ENCODE measurements at places on chromosomes 5 and 9.

DNA sequence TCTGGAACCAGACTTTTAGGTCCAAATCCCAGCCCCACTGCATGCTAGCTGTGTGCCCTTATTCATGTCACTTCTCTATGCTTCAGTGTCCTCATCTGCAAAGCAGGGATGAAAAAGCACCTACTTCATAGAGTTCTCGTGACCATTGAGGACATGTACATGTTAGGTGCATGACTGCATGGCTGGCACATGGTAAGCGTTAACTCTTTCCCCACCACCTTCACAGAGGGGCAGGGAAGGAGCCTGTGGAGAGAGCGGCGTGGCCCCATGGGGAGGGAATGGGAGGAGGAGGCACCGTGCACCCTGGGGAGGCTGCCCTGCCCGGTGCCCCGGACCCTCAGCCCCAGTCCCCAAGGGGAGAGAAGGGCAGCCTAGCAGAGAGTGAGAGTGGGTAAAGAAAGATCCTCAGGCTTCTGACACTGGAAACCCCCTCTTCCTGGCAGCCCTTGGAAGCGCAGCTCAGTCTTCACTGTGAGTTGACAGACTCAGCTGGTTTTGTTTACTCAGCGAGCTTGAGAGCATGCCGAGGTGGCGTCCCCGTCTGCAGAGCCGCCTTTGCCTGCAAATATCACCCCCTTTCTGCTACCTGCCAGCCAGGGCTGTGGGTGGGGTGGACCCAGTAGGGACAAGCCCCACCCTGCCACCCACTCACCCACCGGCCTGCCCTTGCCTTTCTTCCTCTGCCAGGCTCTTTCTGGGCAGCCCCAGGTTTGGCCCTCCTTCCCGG, 10.6 kb upstream of the ANGPTL2 start:
- DNase-seq, result no peak

GRCh38 chr5:123441408-123441807, 18.2 kb upstream of the CEP120 start:
- DNase-seq, result no peak

DNA sequence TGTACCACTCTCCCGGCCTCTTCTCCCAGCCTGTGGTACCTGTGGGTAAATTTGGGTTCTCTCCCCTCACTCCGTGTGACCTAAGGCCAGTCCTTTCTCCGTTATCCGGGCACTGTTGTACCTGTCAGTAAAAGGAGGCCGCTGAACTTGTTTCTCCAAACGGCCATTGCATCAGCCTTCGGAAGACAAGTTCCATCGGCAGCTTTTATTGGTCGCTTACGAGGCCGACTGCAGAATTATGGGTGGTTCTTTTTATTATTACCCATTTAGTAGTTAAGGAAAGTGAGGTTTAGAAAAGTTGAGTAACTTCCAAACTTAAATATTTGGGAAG, 558 bp downstream of the GRPEL2 start:
- DNase-seq, result no peak

- no peak for DNase-seq
These were observed 146.1 kb downstream of the CAAP1 start for GRCh38 chr9:26746357-26747072.

- no peak for DNase-seq
These were observed 193.4 kb upstream of the TUT7 start for GRCh38 chr9:86547571-86547970.

DNA sequence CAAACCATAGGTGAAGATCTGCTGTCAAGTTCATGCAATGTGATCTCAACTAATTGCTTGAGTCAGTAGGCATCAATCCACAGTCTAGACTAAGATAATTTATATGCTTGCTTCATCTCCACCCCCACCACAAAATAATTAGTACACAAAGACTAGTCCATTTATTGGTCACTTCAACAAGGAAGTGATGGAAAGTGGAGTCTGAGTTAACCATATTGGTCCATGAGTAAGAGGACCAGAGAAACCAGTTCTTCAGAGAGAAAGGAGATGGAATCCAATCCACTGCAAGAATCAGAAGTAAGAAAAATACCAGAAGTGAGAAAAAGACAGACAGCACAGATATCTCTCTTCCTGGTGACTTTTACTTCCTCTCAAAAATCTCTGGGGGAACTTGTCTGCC, 366.5 kb downstream of the CHSY3 start:
- no peak for DNase-seq

- DNase-seq, result no peak
These were observed 39.6 kb downstream of the PCDHGC5 start for GRCh38 chr5:141528291-141528984.

DNA sequence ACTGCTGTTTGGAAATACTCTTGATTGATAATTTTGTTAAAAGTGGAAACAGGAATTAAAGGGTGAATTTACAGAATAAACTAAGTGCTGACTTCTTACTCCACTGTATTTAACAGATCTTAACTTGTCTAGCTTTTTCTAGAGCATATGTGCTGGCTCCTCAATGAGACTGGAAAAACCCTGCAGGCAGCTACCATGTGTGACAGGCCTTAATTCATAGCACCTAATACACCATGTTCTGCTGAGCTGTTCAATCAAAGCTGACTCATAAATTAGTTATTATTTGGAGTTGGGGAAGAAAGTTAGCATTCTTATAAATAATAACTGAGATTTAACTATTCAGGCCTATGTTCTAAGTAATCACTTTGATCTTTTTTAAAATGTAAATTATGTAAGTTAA, 29.4 kb downstream of the CTNNAL1 start:
- DNase-seq, result no peak

GRCh38 chr5:148830211-148830610, 3.8 kb downstream of the ADRB2 start:
- no peak for DNase-seq

DNA sequence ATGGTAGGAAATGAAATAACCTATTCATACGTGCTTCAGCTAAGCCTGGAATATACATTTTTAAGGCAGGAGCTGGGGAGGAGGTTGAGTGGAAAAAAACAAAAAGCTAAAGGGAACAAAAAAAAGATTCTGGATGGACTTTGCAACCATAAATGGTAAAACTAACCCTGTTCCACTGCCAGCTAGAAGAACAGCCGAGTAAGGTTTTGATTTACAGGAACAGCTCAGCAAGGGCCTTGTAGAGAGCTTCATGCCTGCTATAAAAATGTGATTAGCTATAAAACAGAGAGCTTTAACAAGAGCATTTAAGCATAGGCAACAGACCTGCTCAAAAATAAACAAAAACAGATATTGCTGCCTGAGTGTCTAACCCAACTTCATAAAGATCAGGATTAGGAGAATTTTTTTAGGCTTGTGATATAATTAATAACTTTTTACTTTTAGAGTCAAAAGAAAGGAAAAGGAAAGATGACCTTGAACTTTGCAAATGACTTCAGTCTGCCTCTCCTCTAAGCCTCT, 194.8 kb downstream of the FBXL7 start:
- DNase-seq, result no peak

DNA sequence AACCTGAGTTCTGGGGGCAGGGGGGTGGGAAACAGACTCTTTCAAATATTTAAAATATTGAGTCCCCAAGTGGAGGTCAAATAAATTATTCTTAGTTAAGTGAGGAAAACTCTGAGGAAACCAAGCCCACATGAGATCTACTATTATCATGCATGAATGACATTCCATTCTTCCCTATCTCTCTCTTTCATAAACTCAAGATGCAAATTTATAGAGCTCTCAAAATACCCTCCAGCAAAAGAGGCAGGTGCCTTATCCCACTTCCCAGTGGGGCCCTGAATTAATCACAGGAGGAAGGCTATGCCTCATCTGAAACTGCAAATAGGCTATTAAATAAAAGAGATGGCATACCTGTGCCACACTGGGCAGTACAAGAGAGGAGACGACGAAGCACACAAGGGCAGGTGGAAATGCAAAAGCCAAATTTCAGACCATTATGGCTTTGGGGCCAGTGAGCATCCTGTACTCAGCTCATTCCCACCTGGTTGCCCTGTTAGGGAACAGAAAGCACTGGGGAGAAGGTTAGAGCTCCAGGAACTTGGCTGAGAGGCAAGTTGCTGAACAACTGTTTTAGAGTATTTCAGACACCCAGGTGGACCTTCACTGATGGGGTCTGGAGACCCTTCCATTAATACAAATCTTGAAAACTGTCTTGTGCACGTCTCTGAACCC, 102.2 kb upstream of the EQTN start:
- DNase-seq, result no peak

GRCh38 chr5:132661231-132662003, 3.4 kb downstream of the IL13 start:
- DNase-seq, result no peak

DNA sequence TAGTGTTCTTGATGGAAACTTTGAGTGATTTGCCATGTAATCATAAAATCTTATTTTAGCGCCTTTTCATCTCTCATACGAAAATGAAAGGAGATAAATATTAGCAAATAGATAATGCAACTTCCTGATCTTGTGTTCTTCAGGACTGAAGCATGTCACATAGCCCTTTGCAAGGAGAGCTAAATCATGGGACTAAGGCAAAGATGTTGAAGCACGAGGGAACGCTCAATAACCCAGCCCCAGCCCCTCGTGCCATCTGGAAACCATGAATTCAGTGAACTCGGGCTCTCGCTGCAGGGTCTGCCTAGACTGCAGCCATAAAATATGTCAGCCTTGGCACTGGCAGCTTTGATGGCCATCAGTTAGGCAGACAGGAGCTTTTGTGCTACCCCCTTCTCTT, 58.2 kb downstream of the F2RL2 start:
- no peak for DNase-seq

DNA sequence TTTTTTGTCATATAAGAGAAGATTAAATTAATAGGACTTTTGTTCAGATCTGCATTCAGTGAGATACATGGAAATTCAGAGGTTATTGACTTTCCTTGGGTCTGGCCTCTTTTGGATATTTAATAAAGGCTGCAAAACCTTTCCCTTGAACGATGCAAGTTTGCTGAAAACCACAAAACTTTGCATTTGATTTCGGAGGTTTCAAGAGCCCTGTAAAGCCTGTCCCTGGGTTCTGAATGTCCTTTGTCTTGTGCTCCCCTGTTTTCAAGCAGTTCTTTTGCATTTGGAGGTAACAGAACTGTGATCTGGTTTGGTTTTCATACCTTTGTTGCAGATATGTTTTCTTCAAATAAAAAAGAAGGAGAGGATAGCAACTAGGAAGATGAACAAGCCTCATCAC, 188.1 kb upstream of the DMRT1 start:
- no peak for DNase-seq

GRCh38 chr9:98191671-98192502, 550 bp downstream of the CORO2A start:
- no peak for DNase-seq

- no peak for DNase-seq
These were observed 194.4 kb downstream of the ARRDC3 start for GRCh38 chr5:91188755-91189154.

DNA sequence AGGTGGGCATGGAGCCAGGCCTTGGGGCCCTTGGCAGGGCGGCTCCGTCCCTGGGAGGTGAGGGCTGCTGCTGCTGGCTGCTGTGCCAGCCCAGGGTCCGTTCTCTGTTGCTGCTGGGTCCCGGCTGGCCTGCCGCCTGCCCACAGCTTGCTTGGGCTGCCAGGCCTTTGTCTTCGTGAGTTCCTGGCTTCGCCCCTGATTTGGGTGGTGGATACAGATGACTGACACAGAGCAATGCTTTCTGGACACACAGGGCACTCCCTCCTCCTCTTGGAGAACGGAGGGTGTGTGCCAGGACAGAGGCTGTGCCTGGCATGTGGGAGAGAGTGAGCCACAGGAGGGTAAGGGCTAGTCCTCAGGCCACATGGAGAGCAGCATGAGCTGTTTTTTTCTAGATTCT, 166.1 kb downstream of the MACROH2A1 start:
- no peak for DNase-seq

- DNase-seq, result no peak
These were observed 60.7 kb downstream of the NSD1 start for GRCh38 chr5:177194268-177194667.

GRCh38 chr5:119357270-119357669, 1.5 kb downstream of the TNFAIP8 start:
- DNase-seq, result no peak

DNA sequence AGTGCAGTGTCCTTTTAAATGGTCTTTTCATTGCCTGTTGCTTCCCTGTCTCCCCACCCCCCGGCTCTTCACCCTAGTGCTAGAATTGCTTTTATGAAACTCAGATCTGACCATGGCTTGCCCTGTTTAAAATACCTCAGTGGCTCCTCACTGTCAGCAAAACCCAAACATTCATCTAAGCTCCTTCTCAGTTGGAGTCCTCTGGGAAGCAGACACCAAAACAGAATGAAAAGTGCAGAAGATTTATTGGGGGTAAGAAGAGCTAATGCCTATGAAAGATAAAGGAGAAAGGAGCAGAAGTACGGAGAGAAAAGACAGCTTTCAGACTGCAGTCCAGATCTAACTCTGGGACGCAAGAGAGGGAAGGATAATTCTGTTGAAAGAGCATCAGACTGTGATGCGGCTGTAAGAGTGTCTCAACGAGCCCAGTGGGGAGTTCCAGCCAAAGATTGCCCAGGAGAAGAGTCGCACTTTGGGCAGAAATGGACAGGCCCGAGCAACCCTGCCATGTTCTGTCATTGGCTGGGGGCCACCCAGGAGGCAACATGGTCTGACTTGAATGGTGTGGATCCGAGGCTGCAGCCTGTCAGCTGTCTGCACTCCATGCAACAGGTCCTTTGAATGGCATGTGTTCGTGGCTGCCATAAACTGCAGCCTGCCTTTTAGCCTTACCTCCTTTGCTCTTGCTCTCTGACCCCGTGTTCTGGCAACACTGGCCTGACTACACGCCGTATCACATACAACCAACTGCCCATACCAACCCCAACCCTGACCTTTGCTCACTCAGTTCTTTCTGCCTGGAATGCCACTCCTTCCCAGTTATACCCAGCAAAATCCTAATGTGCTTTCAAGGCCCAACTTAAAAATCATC, 55.9 kb downstream of the IRF1 start:
- no peak for DNase-seq

GRCh38 chr5:80998590-80998979, 38.4 kb downstream of the RASGRF2 start:
- no peak for DNase-seq

DNA sequence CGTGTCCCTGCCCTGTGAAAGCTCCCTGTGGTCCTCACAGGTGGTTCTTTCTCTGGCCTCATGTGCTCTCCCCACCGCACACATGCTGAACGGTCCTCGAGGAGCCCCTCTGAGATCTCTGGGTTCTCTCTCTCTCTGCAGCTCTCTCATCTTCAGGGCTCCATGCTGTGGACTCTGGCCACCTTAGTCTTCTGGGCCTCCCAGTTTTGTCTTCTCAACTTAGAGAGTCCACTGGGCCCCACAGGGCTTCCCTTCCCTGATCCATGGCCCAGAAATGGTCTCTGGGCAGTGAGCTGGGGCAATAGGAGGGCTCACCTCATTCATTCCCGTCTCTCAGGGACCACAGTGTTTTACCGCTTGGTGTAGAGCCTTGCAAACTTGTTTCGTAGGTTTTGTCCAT, 26.4 kb downstream of the FGD3 start:
- DNase-seq, result no peak

Data from NCI-H774 (cell line).